ENCODE measurements at places on chromosomes 7 and 10.

DNA sequence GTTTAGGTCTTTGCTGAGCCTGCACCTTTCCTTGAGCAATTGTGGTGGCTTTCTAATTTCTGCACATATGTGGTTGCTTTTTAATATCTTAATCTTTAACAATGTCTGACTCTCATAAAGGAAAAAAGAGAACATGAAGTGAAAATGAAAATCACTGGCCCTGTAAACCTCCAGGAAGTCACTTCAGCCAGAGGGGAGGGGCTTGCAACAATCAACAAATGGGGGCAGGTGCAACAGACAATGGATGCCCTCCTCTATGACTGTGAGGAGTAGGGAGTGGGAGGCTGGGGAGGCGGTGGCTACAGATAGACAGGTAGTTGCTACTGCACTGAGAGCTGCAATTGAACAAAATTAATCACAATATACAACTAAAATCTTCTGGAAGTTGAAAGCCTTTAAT lies 1377.4 kb downstream of the XPNPEP1 start:
- no peak for DNase-seq

- no peak for DNase-seq
Observed at GRCh38 chr10:34473174-34474008, 341.7 kb downstream of the PARD3 start.

GRCh38 chr10:61314273-61314672 lies 138.9 kb downstream of the TMEM26 start:
- DNase-seq: no peak

GRCh38 chr7:108045154-108045553 lies 42.2 kb upstream of the LAMB1 start:
- no peak for DNase-seq

GRCh38 chr7:3280946-3281656 lies 20.0 kb upstream of the SDK1 start:
- no peak for DNase-seq

DNA sequence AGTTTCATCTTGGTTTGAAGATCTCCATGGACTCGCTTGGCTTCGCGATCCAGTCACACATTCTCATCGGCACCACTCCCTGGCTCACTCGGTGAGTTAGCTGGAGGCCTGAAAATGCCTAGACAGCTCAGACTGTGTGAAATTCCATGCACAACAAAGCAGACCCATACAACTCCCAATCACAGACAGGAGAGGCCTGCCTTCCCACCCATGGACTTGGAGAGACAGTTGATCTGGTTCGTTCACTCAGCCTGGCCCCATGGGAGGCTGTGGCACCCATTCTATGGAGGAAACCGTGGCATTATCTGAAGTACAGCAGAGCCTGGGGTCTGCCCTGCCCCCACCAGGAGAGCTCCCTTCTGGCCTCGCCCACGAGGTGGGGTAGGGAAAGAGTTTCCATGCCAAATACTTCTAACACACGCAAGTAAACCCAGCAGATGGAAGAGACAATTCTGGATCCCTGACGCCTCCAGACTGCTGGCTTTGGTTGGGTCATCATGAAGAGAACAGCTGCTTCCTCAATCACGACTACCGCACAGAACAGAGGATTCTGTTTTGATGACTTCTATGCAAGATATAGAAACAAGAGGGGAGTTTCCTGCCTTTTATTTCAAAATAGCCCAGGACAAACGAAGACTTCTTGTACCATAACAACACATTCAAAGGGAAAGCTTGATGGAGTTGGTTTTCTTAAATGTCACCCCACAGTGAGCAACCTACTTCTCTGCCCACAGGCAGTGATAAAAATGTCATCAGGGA lies 15.9 kb downstream of the FAM53B start:
- no peak for DNase-seq

GRCh38 chr10:129516846-129517679 lies 50.0 kb downstream of the MGMT start:
- DNase-seq: no peak

- DNase-seq: no peak
Observed at GRCh38 chr7:116981939-116982338, 28.6 kb downstream of the ST7 start.

DNA sequence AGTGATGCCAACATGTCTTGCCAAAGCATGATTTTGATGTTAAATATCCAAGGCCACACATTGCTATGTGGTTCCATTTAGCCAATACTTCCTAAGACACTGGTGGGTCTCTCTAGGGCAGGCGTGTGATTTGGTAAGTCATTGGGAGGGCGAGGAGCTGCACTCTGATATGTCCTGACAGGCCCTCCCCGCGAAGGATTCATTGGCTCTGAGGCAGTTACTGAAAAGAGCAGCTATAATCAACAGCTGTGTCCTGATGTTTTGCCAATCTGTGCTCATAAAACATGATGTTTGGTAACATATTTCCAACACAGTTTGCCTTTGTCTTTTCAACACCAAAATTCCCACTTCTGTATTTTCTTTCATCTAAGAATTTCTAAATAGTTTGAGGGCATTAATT lies 646.7 kb downstream of the PARD3 start:
- no peak for DNase-seq

DNA sequence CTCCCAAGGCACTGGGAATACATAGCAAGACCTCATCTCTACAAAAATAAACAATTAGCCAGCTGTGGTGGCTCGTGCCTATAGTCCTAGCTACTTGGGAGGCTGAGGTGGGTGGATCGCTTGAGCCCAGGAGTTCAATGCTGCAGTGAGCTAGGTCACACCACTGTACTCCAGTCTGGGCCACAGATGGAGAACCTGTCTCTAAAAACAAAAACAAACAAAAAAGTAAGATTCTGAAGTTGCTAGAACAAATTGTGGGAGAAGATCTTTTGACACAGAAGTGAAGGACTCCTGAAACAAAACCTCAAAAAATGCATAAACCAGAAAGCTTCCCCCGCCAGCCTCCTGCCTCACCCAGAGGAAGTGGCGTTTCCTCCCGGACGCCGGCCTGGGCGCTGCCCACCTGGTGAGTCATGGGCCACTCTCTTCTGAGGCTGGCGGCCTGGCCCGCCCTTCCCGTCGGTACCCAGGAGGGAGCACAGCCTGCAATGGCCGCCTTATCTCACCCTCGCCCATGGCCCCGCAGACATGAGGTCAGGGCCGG lies 25.4 kb upstream of the ELN start:
- DNase-seq: no peak

DNA sequence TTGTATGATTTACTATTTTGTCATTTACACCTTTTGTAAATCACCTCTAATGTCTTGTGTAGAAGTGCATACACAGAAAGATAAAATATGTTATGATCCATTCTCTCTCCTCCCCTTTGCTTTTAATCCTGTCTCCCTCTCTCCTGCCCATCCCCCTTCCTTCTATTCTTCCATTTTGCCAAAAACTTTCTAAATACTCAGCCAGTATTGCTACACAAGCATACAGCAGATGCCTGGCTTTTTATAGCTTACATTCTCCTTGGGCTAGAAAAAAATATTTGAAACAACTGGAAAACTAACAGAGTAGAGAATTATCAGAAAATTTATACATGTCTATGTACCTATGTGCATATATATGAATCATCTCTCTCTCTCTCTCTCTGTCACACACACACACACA lies 308.7 kb upstream of the BMPER start:
- DNase-seq: no peak

GRCh38 chr7:137848095-137848494 lies 1.3 kb upstream of the DGKI start:
- DNase-seq: no peak

DNA sequence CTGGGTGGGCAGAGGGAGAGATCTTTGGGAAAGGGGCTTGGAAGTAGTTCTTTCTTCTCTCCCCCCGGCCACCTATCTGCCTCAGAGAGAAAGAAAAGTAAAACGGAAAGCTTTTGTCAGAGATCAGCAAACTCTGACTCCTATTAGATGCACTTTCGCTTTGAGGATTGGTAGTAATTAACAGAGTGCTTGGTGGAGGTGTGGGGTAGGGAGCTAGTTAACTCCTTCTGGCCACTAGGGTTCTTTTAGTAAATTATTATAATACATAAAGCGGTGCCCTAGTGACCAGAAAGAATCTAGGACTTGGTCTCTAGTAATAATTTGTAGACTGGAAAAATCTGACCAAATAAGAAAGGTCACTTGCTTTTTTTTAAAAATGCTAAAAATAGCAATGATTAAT lies 54.6 kb downstream of the CPVL start:
- DNase-seq: no peak

- no peak for DNase-seq
Observed at GRCh38 chr10:48613016-48613415, 8.1 kb upstream of the ARHGAP22 start.

DNA sequence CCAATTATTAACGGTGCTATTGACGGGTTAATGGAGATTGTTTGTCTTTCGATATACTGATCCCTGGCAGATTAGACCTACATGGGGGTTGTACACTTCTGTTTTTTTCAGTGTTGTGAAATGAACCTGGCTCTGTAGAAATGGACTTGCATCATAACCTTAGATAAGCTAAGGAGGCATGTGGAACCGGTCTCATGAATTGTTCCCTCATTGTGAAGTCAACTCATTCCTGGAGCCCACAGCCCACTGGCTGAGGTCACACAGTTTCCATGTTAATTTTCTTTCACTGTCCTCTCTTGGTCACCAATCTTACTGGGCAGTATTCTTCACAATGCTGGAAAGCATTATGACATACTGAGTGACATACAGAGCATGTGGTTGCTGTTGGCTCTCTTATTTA lies 202.8 kb downstream of the BMPER start:
- DNase-seq: no peak

DNA sequence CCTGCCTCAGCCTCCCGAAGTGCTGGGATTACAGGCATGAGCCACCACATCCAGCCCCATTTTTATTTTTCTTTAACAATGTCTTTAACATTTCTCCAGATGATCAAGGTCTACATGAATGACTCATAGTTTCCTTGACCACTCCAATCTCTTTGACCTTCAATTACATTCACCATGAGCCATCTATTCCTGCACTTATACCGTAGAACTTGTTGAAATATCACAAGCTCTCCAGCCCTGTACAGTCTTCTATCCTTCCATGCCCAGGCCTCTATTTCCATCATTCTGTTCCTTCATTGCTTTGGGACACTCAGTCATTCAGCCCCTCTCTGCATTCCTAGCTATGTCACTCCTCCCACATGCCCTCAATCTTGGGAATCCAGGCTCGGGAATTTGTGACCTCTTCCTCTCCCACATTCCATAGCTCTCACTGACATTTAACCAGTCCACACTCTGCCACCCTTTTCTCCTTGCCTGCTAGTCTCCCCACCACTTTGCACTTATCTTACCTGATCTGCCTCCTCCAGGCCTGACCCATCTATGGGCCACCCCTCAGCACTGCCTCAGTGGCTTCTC lies 151.8 kb upstream of the STK17A start:
- DNase-seq: no peak

- DNase-seq: no peak
Observed at GRCh38 chr10:22158426-22158825, 59.4 kb downstream of the EBLN1 start.

DNA sequence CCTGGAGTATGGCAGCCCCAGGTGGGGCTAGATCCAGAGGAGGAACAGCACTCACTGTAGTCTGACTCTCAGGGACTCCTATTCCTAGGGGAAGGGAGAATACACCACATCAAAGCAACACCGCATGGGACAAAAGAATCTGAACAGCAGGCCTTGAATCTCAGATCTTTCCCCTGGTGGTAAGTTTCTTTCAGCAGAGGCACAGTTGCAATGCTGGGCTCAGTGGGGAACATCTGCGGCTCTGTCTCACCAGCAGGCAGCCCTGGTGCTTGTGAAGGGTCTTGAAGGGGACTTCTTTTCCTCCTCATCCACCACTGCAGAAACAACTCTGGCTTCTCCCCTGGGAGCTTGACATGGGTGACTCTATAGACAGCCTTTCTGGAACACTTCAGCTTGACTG lies 111.2 kb upstream of the ARHGAP21 start:
- DNase-seq: no peak

DNA sequence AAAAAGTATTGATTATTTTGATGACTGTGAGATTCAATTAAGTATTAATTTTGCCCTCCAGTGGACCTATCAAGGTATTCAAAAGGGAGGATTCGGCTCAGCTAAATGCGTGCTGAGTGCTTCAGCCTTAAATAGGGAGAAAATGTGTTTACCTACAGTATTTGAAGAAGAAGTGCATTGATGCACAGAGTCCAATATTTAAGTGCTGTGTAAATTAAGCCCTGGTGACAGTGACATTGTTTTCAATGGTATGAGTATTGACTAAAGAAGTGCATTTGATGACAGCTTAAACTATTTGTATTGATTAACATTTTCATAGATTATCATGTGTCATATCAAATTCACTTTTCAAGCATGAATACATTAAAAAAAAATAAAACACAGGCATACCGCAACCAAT lies 106.6 kb downstream of the POU6F2 start:
- DNase-seq: no peak

DNA sequence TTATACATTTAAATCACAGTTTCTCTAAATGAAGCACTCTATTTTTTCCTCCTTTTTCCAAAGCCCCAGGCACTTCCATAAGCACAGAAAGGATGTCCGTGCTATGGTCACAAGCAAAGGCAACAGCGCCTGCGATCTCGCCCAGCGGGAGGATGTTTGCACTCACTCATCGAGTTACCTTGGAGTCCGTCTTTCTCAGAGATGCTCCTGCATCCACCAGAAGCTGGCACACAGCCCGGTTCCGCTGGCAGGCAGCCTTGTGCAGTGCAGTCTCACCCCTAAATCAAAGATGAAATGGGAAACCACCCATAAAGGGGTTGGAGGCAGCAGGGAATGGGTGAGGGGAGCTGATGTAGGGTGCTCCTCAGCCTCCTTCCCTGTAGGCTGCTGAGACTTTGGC lies 51.9 kb upstream of the PTN start:
- DNase-seq: peak; percentile 56

GRCh38 chr10:79310200-79310865 lies 36.9 kb upstream of the PPIF start:
- no peak for DNase-seq

- DNase-seq: no peak
Observed at GRCh38 chr10:52474265-52474664, 160.2 kb downstream of the DKK1 start.

DNA sequence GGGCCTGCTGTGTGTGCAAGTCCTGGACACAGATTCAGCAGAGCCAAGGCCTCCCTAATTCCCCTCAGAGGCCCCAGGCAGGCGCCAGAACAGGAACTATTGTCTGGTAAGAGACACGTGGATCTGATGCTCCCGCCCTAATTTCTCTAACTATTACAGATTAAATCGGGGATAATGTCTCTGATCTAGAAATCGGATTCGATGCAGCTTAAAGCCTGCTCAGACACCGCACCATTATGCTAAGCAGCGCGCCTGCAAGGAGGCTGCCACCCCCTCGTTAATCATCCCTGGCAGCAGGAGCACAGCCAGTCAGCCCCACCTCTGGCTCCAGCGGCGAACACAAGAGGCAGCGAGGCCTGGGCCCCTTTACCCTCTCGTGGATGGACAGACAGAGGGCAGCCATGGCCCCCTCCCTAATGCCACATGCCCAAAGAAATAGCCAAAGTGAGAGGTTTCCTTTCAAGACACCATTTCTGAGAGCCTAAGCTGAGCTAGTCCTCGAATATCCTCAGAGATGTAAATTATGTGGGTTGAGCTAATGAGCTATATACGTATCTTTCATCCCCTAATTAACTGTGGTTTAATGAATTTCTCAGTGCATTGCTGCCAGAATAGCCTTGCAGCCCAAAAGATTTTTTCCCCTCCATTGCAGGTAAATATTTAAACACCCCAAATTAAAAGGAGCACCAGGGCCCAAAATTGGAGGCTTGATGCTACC lies 122.1 kb downstream of the GRID1 start:
- no peak for DNase-seq

Measured in anterior cingulate cortex (tissue), 58 donors.